Psoas muscle (tissue), 8 donors: ENCODE measurements at places on chromosomes 13 and 19. TPM values are rescaled to one million over a fixed set of nuclear protein-coding genes. Genes with fewer than 3 reads are reported as not detected.

The CEACAM8 gene
- total RNA-seq, result 0.25 TPM

The ADAT3 gene
- 2.2 TPM for total RNA-seq

The NANOS3 gene
- total RNA-seq, result not detected

DNA sequence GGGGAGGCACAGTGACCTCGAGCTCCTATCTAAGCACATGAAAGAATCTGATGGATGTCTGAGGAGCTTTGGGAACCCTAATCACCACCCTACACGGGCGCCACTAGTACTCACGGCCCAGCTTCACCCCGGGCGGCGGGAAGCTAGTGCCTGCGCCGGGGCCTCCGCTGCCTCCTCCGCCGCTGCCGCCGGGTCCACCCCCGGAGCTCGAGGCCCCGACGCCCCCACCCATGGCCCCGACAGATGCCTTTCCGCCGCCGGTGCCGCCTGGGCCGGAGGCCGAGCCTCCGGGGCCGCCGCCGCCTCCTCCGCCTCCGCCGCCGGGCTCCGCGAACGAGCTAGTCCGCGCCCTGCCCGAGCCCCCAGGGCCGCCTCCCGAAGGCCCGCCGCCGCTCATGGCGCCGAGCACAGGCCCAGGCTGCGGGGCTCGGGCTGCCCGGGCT, 312 bp downstream of the GSK3A start:
- peak overlapping the region; percentile 93 for H3K27ac ChIP-seq

GRCh38 chr13:52975161-52975560, 53.5 kb upstream of the OLFM4 start:
- no peak overlapping the region for H3K27ac ChIP-seq
- no peaks in the 10 kb centered on the region for H3K4me1 ChIP-seq
- DNase-seq, result no peak
- no peak overlapping the region for H3K4me3 ChIP-seq

The SKA3 gene
- 0.14 TPM for total RNA-seq

DNA sequence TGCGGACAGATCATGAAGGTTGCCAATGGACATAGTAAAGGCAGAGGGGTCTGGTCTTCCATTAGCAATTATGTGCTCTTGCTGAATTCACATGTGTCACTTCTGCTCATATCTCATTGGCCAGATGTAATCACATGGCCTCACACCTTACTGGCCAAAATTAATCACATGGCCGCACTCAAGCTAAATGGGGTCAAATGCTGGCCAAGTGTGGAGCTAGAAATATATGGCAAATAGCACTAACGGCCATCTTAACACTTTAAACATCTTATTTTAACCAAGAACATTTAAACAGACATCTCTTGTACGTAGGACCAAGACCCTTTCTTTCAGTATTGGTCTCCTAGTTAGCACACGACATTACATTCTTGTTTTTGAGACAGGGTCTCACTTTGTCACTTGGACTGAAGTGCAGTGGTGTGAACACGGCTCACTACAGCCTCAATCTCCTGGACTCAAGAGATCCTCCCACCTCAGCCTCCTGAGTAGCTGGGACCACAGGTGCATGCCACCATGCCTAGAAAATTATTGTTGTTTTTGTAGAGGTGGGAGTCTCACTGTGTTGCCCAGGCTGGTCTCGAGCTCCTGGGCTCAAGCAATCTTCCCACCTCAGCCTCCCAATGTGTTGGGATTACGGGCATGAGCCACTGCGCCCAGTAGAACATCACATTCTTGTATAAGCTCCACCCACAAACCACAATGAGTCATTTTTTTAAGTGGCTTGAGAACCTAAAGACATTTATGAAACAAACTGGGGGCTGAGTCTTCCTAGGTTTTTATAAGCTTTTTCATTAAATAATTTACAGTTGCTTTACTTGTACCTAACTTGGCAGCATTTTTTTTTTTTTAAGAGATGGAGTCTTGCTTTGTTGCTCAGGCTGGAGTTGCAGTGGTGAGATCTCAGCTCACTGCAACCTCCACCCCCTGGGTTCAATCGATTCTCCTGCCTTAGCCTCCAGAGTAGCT, 2.9 kb upstream of the PTOV1 start:
- no peak for DNase-seq
- H3K36me3 ChIP-seq, result no peaks in the 10 kb centered on the region
- no peak overlapping the region for H3K4me3 ChIP-seq
- peaks cover 34% of the 10 kb centered on the region for H3K4me1 ChIP-seq
- peak overlapping the region; percentile 9 for H3K27ac ChIP-seq

GRCh38 chr19:3111586-3112247, 17.6 kb downstream of the GNA11 start:
- no peak overlapping the region for H3K4me3 ChIP-seq
- H3K27me3 ChIP-seq, result no peaks in the 10 kb centered on the region
- no peak overlapping the region for H3K27ac ChIP-seq
- DNase-seq, result no peak
- no peaks in the 10 kb centered on the region for H3K4me1 ChIP-seq

The GJA3 gene
- not detected for total RNA-seq

- no peak overlapping the region for H3K4me3 ChIP-seq
- H3K4me1 ChIP-seq, result no peaks in the 10 kb centered on the region
- DNase-seq, result no peak
- no peak overlapping the region for H3K27ac ChIP-seq
- no peaks in the 10 kb centered on the region for H3K36me3 ChIP-seq
Observed at GRCh38 chr13:43077461-43077860, 54.1 kb downstream of the DNAJC15 start.

The AXL gene
- total RNA-seq, result 8.4 TPM

GRCh38 chr19:16118489-16119033, 6.9 kb downstream of the RAB8A start:
- DNase-seq, result no peak
- H3K27ac ChIP-seq, result no peak overlapping the region
- H3K27me3 ChIP-seq, result no peaks in the 10 kb centered on the region
- no peak overlapping the region for H3K4me3 ChIP-seq

DNA sequence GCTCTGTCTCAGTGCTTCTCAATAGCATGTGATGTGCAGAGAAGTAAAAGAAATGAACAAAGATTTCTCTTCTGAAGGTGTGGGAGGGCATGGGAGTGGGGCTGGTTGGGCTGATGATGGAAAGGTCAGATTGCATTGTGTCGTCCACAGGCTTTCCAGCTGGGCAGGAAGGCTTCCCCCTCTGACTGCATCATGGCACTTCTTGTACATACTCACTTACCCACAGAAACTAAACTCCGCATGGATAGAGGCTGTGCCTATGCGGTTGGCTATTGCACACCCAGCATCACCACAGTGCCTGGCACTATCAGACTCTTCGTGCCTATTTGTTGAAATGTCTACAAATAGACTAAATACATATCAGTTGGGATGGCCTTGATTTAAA, 24.4 kb upstream of the TNFSF11 start:
- H3K27me3 ChIP-seq, result no peaks in the 10 kb centered on the region
- no peaks in the 10 kb centered on the region for H3K4me1 ChIP-seq
- no peaks in the 10 kb centered on the region for H3K36me3 ChIP-seq
- no peak overlapping the region for H3K27ac ChIP-seq
- no peak overlapping the region for H3K4me3 ChIP-seq
- no peak for DNase-seq

DNA sequence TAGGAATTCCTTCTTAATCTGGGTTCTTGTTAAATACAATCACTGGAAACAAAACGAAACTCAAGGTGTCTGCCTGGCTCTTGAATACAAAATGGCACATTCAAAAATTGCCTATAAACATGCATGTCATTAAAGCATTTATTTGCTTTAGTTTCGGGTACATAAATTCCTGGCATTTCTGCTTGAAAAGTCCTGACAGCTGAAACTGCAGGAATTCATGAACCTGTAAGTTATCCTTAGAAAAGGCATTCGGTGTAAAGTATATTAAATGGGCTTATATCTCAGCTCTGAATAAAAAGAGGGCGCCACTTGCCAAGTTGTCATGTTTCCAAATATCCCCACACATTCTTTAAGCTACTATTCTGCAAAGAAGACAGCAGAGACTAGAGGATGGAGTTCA, 32.9 kb downstream of the RXFP2 start:
- no peak overlapping the region for H3K4me3 ChIP-seq
- no peaks in the 10 kb centered on the region for H3K36me3 ChIP-seq
- no peak for DNase-seq
- H3K4me1 ChIP-seq, result no peaks in the 10 kb centered on the region

- no peak overlapping the region for H3K4me3 ChIP-seq
- H3K27me3 ChIP-seq, result no peaks in the 10 kb centered on the region
- peaks cover 4% of the 10 kb centered on the region for H3K36me3 ChIP-seq
- H3K27ac ChIP-seq, result no peak overlapping the region
Observed at GRCh38 chr13:106491463-106491862, 44.0 kb downstream of the EFNB2 start.

- H3K4me3 ChIP-seq, result no peak overlapping the region
- no peak for DNase-seq
- no peak overlapping the region for H3K27ac ChIP-seq
- no peaks in the 10 kb centered on the region for H3K4me1 ChIP-seq
Observed at GRCh38 chr19:49213791-49214190, 56.2 kb downstream of the TRPM4 start.

The ALOX5AP gene
- 5.7 TPM for total RNA-seq

- H3K27me3 ChIP-seq, result no peaks in the 10 kb centered on the region
- DNase-seq, result no peak
- H3K36me3 ChIP-seq, result peaks cover 13% of the 10 kb centered on the region
Observed at GRCh38 chr19:3381701-3382372, 15.5 kb downstream of the NFIC start.

- no peaks in the 10 kb centered on the region for H3K4me1 ChIP-seq
- no peaks in the 10 kb centered on the region for H3K27me3 ChIP-seq
- DNase-seq, result no peak
- H3K4me3 ChIP-seq, result no peak overlapping the region
- no peak overlapping the region for H3K27ac ChIP-seq
- no peaks in the 10 kb centered on the region for H3K36me3 ChIP-seq
Observed at GRCh38 chr13:96397807-96398206, 307.9 kb downstream of the HS6ST3 start.

DNA sequence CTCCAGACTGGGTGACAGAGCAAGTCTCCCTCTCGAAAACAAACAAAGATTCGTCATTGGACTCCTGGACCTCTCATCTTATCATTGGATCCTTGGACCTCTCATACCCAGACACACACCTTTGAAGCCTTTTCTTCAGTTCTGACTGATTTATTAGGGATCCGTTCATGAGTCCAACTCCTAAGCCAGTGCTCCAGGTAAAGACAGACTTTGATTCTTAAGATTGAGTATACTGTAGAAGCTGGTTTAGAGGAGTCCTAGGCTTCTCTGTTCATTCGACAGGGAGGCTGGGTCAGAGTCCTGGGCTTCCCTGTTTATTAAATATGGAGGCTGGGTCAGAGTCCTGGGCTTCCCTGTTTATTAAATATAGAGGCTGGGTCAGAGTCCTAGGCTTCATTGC, 38.7 kb downstream of the SACS start:
- H3K27ac ChIP-seq, result no peak overlapping the region
- H3K27me3 ChIP-seq, result no peaks in the 10 kb centered on the region
- H3K36me3 ChIP-seq, result no peaks in the 10 kb centered on the region

The CDX2 gene
- not detected for total RNA-seq

- H3K27me3 ChIP-seq, result no peaks in the 10 kb centered on the region
- H3K4me3 ChIP-seq, result no peak overlapping the region
- no peaks in the 10 kb centered on the region for H3K36me3 ChIP-seq
- DNase-seq, result no peak
- H3K4me1 ChIP-seq, result peaks cover 8% of the 10 kb centered on the region
Observed at GRCh38 chr19:17249887-17250548, 4.3 kb upstream of the NR2F6 start.

The DOHH gene
- 11.5 TPM for total RNA-seq

DNA sequence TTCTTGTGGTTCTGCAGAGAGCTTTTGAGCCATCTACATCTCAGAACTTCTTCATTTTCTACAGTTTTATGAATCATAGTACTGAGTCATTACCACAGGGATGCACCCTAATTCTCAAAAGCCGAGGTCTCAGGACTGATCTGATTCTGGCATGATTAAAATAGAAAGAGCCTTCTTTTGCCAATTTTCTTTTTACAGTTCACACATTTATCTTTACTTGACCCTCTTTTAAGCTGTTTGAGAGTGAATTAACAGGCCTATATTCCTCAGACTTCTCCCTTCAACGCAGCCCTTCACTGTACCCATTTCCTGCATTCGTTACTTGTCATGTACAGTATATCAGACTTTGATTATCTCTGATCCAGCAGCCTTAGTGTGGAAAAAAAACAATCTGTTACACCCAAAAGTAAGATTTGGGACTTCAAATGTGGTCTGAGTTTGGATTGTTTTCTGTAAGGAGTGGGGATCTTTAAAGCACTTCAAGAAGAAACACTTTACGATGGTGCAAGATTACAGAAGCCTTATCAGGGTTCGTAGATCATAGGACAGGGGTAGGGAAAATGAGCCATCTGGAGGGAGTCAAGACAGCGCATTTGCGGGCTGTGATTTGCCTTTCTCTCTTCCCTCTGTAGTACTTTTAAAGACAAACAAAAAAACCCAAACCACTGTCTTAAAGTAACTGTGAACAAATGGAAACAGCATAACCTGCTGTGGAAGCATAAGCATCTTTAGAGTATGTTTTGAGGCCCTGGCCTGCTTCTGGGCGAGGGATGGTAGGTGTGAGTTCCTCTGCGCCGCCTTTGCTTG, 15.3 kb upstream of the GPR183 start:
- H3K4me1 ChIP-seq, result no peaks in the 10 kb centered on the region
- no peak overlapping the region for H3K4me3 ChIP-seq
- peaks cover 5% of the 10 kb centered on the region for H3K36me3 ChIP-seq
- no peak for DNase-seq

The TEX29 gene
- not detected for total RNA-seq

The PLIN5 gene
- total RNA-seq, result 61.7 TPM

- no peak for DNase-seq
- no peak overlapping the region for H3K27ac ChIP-seq
- no peaks in the 10 kb centered on the region for H3K36me3 ChIP-seq
Observed at GRCh38 chr19:31578326-31578725, 229.1 kb upstream of the TSHZ3 start.

The VSTM2B gene
- total RNA-seq, result not detected

DNA sequence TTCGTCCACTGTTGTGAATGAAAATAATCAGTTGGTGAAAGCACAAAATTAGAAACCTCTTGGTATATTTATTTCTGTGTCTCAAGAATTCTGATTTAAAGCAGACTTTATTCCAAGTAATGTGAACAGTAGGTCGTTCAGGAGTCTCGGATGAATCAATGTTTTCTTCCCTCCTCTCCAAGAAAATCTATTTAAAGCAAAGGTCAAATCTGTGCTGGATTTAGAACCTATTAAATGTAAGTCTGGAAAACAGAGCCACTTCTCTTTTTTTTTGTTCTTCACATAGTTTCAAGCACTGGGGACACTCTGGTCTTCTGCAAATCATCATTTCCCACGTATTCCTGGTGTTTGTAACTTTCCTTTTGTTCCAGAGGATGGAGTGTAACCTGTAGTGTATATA, 312.7 kb downstream of the ATP8A2 start:
- H3K27me3 ChIP-seq, result no peaks in the 10 kb centered on the region
- H3K4me1 ChIP-seq, result peaks cover 37% of the 10 kb centered on the region
- no peaks in the 10 kb centered on the region for H3K36me3 ChIP-seq
- no peak overlapping the region for H3K4me3 ChIP-seq
- peak overlapping the region; percentile 27 for H3K27ac ChIP-seq

- no peak for DNase-seq
- H3K4me1 ChIP-seq, result no peaks in the 10 kb centered on the region
- H3K27me3 ChIP-seq, result no peaks in the 10 kb centered on the region
- no peak overlapping the region for H3K27ac ChIP-seq
- no peaks in the 10 kb centered on the region for H3K36me3 ChIP-seq
- no peak overlapping the region for H3K4me3 ChIP-seq
Observed at GRCh38 chr13:95496485-95496884, 56.0 kb upstream of the CLDN10 start.

GRCh38 chr13:83184819-83185218, 697.5 kb downstream of the SLITRK1 start:
- H3K27ac ChIP-seq, result no peak overlapping the region
- no peak overlapping the region for H3K4me3 ChIP-seq
- H3K4me1 ChIP-seq, result no peaks in the 10 kb centered on the region

GRCh38 chr19:46834984-46835383, 15.7 kb downstream of the AP2S1 start:
- no peaks in the 10 kb centered on the region for H3K4me1 ChIP-seq
- H3K36me3 ChIP-seq, result peaks cover 2% of the 10 kb centered on the region
- no peak overlapping the region for H3K27ac ChIP-seq
- no peak overlapping the region for H3K4me3 ChIP-seq
- no peak for DNase-seq
- no peaks in the 10 kb centered on the region for H3K27me3 ChIP-seq
